ENCODE measurements at places on chromosomes 6 and 20.

DNA sequence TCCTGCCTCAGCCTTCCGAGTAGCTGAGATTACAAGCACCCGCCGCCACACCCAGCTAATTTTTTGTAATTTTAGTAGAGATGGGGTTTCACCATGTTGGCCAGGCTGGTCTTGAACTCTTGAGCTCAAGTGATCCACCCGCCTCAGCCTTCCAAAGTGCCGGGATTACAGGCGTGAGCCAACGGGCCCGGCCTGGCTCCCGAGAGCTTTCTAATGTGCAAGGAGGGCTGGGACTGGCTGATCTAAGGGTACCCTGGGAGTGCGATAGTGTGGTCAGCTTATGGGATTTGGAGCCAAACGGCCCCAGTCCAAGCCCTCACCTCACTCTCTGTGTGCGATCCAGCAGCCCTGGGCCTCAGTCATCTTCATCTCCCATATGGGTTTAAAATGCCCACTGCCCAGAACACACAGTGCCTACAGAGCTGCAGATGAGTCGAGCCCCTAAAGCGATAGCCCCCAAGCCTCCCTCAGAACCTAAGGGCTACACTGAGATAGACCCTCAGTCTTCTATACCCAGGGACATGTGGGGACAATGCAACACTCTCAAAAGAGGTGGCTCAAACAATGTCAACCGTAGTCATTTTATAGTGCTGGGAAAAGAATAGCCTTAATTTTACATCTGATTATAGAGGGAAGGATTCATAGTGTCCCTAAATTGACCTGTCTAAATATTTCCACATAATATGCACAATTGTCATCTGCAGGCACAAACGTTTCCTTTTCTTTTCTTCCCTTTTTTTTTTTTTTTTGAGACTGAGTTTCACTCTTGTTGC lies 50.1 kb downstream of the SSR1 start:
- DNase-seq: no peak

- DNase-seq: no peak
These were observed 71.4 kb upstream of the NHSL1 start for GRCh38 chr6:138570725-138571029.

DNA sequence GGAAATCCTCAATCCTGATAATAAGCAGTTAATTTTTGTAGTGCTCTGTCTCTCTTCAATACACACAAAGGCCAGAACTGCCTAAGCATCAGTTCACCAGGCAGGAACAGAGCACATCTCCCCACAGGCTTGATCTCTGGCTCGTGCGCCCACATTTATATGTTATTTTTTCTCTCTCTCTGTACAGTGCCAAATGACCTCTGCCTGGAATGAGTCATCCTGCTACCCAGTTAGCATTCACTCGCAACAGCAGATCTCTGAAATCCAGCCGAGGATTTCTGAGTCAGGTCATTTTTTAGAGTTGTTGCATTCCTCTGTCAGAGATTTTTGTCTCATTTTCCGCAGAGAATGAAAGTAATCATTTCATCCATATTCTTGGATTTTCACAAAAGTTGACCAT lies 107.1 kb downstream of the COL12A1 start:
- DNase-seq: peak; percentile 87

- DNase-seq: no peak
These were observed 20.0 kb upstream of the WFDC2 start for GRCh38 chr20:45449528-45449927.

- DNase-seq: no peak
These were observed 222.7 kb downstream of the PHACTR1 start for GRCh38 chr6:12939314-12939713.

DNA sequence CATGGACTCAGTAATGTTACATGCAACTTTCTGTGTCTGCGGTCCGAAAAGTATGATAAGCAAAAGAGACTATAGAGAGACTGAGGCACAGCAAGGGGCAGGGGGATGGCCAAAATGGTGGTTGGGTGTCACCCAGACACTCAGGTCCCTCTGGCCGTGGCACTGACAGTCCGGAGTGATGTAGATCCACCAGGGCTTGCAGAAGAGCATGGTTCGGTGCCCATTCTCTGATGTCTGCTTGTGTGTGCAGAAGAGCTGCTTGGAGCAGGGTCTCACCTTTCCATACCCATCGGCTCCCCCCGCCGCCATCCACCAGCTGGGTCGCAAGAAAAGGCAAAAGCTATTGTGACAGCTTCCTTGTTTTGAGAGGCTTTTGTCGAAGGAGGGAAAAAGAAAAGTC lies 6.6 kb upstream of the APCDD1L start:
- no peak for DNase-seq

- no peak for DNase-seq
These were observed 65.5 kb upstream of the AFDN start for GRCh38 chr6:167760979-167761793.

DNA sequence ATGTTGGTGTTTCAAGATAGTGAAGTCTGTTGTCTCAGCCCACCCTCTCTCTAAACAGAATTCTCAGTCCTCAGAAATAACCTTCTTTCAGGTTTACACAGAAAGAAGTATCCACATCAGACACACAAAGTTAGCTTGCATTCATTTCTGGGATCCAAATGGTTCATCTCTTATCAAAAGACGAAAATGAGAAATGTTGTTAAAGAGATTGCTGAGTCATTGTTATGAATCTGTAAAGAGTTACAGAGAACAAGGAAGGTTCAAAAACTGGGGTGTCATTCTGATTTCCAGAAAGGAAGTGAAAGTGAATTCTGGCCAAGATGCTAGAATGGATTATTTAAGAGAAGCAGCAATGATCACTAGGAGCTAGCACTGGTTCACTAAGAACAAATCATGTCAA lies 90.5 kb upstream of the ATXN1 start:
- no peak for DNase-seq

- peak; percentile 64 for DNase-seq
These were observed 5.3 kb upstream of the FOXC1 start for GRCh38 chr6:1604158-1605003.

- no peak for DNase-seq
These were observed 62.4 kb downstream of the AGPAT4 start for GRCh38 chr6:161211380-161212035.

GRCh38 chr6:25053875-25054371 lies 118.2 kb upstream of the RIPOR2 start:
- no peak for DNase-seq

GRCh38 chr6:170129691-170130171 lies 161.1 kb downstream of the DLL1 start:
- peak; percentile 37 for DNase-seq

DNA sequence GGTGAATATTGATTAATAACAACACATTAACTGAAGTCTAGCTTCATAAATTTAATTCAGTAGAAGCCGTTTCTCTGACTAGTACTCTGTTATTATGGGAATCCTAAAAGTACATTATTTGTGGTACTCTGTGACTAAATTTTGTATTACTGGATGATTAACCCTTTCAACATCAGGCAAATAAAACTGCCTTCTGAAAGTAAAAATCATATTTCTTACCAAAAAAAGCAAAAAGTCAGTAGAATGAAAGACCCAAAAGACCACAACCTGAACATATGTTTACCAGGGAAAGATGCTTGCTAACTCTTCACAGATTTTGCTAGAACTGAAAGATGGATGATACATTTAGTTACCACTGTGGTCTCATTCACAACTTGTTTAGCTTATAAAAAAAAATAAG lies 73.2 kb downstream of the AHI1 start:
- DNase-seq: no peak

- DNase-seq: peak; percentile 12
These were observed 175.7 kb downstream of the ALDH8A1 start for GRCh38 chr6:134774201-134774638.

- DNase-seq: peak; percentile 68
These were observed 171.8 kb upstream of the AKAP12 start for GRCh38 chr6:151067684-151068596.

DNA sequence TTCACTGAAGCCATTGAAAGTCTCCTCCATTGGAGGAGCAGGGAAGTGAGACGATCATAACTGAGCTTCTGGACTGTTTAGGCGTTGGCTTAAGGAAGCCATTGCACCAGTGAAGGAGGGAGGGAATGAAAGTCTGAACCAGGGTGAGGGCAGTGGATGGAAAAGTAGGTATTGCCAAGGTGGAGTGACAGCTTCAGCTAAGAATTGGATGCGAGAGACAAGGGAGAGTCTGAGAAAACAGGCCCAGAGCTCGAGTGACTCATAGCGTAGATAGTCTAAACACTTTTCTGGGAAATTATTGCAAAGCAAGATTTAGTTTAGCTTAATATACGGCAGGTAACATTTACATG lies 4.5 kb downstream of the DSP start:
- no peak for DNase-seq

DNA sequence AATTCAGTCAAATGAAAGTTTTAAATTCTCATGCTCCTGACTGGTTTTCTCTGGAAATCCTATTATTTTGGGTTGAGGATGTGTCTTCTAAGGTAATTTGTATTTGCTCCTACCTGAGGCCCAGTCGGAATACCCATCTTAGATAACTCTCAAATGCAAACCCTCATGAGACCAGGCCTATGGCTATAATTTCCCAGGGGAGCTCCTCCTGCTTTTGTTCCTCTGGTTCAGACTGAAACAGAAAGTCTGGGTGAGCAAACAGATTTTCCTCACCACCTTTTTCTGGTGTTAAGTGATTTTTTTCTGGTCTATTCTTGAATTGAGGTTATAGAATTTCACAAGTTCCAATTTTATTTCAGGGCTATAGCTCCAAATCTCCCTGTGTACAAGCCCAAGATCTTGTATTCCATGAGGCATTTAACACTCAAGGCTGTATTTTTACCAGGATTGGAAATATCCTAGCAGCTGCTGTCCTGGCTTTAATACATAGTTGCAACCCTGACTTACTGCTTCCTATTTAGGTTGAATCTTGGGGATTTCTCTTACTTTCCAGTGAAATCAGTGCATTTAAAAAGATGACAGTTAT lies 169.1 kb upstream of the PTCHD4 start:
- DNase-seq: no peak

GRCh38 chr6:158064725-158065251 lies 83.1 kb downstream of the SYNJ2 start:
- no peak for DNase-seq

DNA sequence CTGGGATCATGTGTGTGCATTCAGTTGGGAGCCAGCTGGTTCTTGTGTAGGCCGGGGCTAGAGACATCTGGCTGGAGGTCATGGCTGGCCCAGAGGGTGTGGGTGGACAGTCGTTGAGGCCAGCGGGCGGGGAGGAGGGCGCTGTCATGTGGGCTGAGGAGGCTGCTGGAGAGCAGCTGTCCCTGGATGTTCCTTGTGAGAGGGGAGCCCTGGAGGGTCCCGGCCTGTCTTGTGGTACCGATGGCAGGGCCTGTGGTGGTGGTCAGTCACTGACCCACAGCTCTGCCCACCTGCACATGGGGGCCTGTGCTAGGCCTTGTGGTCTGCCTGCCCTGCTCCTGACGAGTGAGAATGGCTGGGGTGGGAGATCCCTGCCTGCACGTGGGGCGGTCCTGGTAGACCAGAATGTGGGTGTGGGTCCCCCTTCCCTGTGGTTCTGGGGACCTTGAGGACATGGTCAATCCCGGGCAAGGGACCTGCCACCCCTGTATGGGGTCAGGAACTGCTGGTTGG lies 1.9 kb upstream of the C20orf204 start:
- DNase-seq: no peak

DNA sequence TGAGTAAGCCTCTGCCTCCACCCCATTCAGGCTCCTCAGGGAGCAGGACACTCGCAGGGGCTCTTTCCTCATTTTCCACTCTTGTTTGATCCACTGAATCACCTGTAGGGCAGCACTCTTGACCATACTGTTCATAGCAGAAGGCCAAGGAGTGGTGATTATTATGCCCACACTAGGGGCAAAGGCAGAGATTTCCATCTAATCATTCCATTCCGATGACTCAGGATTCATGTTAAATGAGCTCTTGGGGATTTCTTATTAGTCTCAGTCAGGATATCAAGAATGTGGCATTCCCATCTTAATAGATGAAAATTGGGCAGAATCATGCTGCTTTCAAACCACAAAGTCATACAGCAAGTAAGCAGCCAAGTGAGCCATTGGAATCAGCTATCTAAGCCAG lies 101.9 kb upstream of the MOCS1 start:
- DNase-seq: no peak

- no peak for DNase-seq
These were observed 19.0 kb upstream of the TLDC2 start for GRCh38 chr20:36856691-36857635.

DNA sequence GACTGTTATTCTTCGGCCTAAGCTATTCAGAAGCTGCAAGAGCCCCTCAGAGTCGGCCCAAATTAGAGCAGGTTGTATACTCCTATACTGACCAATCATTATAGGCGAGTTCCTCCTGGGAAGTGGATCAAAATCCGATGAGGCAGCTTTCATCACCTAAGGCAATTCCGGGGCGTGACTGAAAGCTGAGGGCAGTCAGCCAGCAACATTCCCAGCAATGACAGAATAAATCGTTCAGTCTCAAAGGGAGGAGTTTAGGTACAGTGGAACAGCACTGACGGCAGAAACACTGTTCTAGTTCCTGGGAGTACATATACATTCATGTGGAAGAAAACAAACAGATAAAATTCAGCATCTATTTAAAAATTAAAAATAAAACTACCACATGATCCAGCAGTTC lies 10.8 kb downstream of the HLA-DQB2 start:
- peak; percentile 13 for DNase-seq

- no peak for DNase-seq
These were observed 43.3 kb downstream of the DUSP22 start for GRCh38 chr6:335572-335971.

DNA sequence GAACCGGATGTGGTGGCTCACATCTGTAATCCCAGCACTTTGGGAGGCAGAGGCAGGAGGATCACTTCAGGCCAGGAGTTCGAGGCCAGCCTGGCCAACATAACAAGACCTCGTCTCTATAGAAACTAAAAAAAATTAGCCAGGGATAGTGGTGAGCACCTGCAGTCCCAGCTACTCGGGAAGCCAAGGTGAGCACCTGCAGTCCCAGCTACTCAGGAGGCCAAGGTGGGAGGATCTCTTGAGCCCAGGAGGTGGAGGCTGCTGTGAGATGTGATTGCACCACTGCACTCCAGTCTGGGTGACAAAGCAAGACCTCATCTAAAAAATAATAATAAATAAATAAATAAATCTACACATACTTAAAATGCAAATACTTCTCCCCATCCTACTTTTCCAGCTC lies 55.2 kb upstream of the TTPAL start:
- DNase-seq: no peak

- peak; percentile 22 for DNase-seq
These were observed 82.4 kb downstream of the ZNF292 start for GRCh38 chr6:87237804-87238203.

Data from RWPE1 (cell line).